SIG-M5 (cell line): ENCODE measurements at places on chromosomes 1 and 21.

GRCh38 chr1:178959543-178960460 is 65.9 kb upstream of the FAM20B start:
- no peak for DNase-seq

DNA sequence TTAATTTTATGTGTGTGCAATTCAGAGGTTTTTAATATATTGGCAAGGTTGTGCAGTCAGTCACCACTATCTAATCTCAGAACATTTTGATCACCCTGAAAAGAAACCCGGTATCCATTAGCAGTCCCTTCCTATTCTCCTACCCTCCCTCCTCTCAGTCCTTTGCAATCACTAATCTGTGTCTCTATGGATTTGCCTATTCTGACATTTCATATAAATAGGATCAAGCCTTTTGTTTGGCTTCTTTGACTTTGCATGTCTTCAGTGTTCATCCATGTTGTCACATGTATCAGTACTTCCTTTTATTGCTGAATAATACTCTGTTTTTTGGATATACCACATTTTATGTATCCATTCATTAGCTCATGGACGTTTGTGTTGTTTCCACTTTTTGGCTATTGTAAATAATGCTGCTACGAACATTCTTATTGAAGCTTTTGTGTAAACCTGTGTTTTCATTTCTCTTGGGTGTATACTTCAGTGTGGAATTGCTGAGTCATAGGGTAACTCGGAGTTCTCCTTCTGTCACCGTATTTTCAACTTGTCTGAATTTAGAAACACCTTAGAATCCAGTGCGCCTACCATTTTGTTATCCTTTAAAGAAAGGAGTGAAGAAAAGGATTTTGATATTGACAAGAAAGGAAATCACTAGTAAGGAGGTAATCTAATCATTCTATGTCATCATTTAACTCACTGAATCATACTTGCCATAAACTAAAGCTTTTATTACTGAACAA is 3.4 kb downstream of the CEP85 start:
- DNase-seq, result no peak

GRCh38 chr1:11659748-11660147 is 4.3 kb upstream of the FBXO6 start:
- DNase-seq, result no peak

GRCh38 chr1:150798525-150798924 is 9.5 kb downstream of the CTSK start:
- DNase-seq, result no peak

DNA sequence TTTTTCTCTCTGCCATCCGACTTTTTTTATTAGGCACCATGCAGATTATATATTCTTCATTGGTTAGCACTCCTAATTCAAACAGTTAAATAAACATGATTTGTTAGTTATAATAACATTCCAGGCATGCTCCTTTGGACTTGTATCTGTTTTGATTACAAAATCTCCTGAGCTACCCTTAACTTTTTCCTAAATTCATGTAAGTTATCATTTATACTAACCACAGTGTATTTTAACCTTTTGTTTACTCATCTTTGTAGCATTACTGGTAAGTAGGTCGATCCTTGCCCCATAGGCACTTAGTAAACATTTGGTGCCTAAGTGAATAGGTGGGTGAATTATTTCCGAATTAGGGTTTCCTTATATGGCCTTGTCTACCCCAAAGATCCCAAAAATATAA is 43.8 kb downstream of the MIER1 start:
- DNase-seq, result no peak

GRCh38 chr1:119136401-119136800 is 4.1 kb downstream of the WARS2 start:
- no peak for DNase-seq

DNA sequence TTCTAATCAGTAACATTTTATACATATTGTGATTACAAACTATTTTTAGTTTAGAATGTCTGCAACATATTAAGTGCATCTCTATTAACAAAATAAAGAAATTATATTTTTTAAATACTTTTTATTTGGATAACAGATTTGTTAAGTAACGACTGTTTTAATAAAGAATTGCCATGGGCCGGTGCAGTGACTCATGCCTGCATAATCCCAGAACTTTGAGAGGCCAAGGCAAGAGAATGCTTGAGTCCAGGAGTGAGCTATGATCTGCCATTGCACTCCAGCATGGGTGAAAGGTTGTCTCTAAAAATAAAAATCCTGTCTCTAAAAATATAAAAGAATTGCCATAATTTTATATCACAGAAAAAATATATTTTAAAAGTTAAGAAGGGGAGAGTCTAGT is 4.1 kb downstream of the LRRIQ3 start:
- no peak for DNase-seq

DNA sequence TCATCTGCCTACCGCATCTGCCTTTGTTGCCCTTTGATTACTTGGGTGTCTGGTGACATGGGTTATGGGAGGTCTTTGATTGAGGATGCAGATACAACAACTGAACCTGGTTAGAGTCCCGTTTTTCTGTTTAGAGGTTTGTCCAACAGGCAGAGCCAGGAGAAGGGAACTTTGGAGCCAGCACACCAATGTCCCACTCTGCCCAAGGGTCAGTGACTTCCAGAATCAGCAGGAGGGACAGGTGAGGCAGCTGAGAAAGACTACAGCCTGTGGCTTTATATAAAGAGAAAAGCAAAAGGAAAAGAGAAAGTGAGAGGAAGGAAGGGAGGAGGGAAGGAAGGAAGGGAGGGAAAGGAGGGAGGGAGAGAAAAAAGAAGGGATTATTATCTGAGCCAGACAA is 101.5 kb upstream of the ZNF644 start:
- no peak for DNase-seq

GRCh38 chr1:216457356-216457755 is 34.1 kb upstream of the USH2A start:
- DNase-seq, result no peak

DNA sequence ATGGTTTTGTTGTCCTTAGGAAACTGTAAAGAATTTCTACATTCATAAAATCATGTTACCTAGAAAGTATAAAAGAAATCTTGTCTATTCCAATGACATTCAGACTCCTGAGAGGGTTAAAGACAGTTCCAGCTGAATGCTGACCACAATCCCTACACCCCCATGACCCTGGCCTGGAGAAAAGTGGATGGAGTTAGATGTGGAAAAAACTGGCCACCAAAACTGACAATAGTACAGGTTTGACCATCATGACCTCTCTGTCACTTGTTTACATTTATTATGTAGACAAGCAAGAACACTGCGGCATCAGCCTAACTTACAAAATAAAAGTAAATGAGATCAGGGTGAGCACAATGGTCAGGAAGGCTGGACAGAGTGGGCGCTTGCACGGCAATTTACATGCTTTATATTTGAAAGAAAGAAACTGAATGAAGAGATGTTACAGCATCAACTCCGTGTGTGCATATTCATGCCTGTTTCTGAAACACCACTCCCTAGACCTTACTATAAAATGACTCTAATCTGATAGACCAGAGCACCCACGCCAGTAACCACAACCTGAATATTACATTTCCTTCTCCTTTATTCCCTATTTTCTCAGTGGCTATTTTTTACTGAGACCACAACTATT is 116.0 kb downstream of the ESRRG start:
- DNase-seq, result no peak

DNA sequence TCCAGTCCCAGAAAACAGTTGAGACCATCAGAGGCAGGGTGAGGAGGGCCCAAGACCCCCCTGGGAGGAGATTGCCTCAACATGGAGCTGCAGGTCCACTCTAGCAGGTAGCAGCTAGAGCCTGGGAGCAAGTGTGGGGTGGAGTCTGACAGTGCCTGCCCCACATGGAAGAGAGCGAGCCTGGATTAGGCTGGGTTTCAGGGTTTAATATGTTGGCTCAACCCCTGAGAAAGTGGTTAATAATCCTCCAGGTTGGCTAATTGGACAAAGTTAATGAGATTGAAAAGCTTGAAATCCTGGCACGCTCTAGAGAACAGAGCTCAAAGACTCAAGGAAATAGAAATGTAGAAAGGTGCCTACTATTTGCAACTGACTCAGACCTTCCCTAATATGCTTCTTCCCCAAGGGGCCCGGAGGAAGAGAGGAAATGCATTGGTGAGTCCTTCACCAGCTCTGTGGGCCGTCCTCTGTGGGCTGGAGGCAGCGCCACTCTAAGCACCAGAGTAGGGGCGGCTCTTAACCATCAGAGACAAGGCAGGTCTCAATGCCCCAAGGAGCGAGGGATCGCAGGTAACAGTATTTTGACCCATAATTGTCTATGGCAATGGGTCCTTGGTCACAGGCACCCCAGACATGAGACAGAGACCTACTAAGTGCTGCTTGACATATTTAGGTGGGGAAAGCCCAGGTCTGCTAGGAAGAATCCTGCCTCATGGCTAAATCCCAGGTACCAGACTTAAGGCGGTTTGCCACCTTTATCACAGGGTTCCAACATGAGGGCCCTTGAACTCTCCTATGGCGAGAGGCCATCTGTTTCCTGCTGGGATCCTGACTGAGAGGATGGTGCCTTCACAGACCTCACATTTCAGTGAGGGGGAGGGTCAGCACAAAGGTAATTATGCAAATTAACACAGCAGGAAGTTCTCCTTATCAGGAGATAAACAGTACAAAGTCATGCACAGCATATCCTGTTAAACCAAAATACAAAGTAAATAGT is 33.8 kb downstream of the RSPH1 start:
- no peak for DNase-seq

DNA sequence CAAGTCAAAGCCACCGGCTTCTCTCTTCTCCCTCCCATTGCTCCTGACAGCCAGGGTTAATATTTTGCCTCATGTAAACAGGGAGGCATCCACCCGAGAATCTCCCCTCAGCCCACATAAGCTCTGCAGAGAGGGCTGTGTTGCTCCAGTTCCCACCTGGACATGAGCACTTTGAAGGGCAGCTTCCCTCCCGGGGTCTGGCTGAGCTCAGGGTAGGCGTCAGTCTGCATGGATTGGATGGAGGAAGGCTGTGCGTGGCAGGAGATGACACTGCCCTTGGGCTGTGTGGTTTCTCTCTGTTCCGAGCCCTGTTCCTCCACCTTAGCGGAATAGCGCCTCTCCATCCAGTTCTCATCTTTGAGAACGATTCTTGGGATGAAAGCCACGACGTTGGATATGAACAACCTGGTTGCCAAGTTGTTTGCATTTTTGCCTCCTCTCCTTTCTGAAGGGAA is 53.7 kb upstream of the ETS2 start:
- DNase-seq, result no peak

- DNase-seq, result no peak
These were observed 8.2 kb downstream of the THRAP3 start for GRCh38 chr1:36232212-36233095.

GRCh38 chr1:212966616-212967015 is 16.3 kb downstream of the VASH2 start:
- no peak for DNase-seq

DNA sequence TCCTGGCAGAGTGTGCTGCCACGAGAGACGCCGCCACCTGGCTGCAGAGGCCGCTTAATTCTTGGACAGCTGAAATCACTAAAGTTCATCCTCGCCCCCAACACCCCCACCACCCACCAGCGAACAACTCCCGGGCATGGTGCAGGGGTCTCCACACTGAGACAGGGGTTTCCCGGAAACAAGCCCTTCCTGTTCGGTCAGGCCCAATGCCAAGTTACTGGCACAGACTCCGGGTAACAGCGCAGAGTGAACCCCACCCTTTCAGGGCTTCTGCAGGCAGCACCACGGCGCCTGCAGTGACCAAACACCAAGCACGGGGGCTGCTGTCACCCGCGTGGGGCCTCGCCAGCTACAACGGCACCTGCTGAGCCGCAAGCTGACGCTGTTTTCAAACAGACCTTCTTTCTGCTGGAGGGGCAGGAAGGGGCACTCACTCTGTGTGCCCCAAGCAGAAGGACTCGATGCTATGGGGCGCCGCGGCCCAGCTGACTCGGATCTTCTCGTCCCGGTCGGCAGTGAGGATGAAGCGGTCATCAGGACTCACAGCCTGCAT is 17.4 kb downstream of the WDR4 start:
- DNase-seq, result no peak
